LoVo (cell line): ENCODE measurements at places on chromosomes 4 and X.

DNA sequence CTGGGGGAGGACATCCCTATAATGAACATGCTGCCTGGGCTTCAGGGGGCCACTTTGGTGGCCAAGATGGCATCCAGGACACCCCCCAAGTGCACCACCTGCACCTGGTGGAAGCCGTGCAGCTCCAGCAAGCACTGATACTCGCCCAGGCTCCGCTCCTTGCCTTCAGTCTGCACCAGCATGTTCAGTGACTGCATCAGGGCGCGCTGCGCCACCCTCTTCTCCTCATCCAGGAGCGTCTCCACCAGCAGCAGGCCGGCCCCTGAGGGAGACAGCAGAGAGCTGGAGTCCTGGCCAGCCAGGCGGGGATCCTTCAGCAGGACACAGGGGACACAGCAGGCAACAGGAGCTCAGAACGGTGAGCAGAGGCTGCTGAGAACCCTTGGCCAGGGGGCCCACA is 11.3 kb upstream of the SLC25A6 start:
- DNase-seq: no peak

DNA sequence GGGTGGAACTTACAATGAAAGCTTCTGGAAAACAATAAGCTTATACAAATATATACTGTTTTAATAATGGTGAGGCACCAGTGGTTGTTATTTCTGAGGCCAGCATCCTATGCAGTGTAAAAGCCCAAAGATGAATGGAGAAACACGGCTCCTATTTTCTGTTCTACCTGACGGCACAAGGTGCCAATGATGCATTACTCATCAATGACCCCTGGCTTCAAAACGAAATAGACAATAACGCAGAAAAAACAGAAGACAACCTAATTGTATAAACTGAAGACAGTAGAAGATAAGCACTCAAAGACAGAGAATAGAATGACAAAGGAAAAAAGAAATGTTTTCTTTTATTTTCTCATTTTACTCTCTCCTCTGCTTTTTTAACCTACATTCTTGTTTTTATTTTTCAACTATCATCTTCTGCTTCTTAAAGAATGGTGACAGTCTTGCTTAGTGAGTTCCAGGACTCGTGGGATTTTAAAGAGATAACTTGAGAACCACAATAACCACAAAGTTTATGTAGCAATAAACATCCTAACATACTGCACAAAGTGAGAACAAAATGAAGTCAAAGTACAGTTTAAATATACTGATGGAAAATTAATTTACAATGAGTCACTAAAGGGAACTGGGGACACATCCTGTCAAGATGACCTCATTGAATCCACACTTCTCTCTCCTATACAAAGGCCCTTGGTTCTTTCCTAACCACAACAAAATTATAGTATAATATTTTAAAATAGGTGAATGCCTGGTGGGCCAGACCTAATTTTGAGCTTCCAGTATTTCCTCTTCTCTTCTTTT is 169.8 kb downstream of the BTC start:
- DNase-seq: peak; percentile 94

DNA sequence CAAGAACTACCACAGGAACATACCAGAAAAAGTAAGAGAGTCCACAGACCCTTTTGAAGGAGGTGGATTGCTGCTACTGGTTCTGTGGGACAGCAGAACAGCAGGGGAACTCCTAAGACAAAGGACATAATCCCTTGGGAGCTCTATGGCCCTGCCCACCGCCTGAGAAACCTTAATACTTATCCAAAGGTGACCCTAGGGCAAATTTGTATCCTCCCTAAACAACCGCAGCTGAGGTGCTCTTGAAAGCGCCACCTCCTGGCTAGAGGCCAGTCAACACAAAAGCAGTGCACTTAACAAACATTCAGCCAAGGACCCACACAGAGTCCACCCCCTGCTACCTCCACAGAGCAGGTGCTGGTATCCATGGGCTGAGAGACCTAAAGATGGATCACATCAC is 136.8 kb downstream of the ADAM29 start:
- no peak for DNase-seq

DNA sequence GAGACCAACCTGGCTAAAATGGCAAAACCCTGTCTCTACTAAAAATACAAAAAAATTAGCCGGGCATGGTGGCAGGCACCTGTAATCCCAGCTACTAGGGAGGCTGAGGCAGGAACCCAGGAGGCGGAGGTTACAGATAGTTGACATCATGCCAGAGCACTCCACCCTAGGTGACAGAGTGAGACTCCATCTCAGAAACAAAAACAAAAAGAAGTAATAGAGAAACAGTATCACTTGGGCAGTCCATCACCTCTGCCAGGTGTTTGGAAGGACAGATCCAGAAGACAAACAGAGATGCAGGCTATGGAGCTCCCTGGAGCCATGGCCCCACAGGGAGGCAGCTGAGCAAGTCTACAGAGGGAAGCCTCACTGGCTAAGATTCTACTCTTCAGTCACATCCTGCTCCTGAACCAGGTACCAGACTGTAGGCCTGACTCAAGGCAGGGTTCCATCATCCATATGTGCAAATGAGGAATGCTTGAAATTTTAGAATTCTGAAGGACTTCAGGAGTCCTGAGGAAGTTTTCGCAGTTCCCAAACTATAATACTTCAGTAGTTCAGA is 81.4 kb upstream of the CPEB2 start:
- DNase-seq: no peak

DNA sequence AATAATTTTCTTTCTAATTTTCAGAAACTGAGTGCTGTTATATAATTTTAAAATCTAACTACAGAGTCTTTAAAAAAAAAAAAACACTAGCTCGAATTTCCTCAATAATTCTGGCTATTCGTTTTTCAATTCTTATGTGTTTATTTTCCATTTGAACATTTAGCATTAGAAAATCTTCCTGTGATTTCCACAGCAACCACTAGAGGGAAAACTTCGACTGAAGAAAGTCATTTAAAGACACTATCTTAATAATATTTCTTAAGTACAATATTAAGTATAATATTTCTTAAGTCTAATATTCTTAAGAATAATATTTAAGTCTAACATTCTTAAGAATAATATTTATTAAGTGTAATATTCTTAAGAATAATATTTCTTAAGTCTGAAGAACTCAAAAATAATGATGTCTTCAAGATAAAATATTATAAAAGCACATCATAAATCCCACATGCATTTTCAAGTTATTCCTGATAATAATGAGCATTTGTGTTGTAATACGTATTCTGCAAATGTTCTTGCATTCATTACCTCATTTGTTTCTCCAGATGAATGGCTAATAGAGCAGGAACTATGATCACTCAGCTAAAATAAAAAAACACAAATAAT is 118.4 kb upstream of the WDR17 start:
- peak; percentile 32 for DNase-seq

GRCh38 chr4:7717946-7718490 is 221.6 kb downstream of the AFAP1 start:
- DNase-seq: no peak

DNA sequence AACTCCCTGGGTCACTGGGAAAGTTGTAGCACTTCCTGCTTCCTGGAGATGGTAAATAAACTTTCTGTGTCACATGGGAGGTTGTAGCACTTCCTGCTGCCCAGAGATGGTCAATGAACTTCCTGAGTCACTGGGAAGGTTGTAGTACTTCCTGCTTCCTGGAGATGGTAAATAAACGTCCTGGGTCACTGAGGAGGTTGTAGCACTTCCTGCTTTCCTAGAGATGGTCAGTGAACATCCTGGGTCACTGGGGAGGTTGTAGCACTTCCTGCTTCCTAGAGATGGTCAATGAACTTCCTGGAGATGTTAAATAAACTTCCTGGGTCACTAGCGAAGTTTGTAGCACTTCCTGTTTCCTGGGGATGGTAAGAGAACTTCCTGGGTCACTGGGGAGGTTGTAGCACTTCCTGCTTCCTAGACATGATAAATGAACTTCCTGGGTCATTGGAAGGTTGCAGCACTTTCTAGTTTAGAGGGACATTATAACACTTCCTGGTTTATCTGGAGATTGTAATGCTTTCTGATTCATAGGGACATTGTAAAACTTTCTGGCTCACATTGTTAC is 62.3 kb upstream of the CD99 start:
- no peak for DNase-seq

GRCh38 chrX:114390251-114390796 is 193.6 kb upstream of the HTR2C start:
- no peak for DNase-seq

DNA sequence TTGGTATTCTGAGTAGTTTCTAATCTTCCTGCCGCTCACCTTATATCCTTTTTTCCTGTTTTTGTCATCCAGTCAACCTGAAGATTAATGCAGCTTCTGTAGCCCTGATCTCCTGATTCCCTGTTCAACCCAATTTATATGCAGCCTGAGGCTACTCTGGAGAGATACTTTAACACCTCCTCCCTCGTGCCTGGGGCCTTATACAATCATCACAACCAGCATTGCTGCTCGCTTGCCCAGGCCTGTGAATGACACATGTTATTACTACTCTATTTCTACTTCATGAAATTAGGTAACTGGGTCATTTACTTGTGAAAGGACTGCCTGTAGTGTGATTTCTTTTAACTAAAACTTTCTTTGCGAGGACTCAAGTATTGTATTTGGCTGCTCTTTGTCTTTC is 33.7 kb upstream of the WDR17 start:
- DNase-seq: no peak

DNA sequence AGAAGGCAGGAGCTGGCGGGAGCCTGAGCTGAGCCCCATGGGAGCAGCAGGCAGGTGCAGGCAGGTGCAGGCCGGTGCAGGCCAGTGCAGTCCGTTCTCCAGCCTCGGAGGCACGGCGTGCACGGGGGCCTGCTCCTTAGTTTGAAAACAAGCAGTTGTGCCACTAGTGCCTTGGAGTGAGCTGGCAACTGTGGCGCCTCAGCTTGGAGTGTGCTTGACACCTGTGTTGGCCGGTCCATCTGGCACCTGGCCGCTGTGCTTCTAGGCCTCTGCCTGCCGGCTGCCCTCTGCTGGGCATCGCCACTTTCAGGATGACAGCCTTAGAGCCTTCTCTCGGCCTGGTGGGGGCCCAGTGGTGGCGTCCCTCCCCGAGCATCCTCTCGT is 47.9 kb downstream of the RGS12 start:
- DNase-seq: no peak

DNA sequence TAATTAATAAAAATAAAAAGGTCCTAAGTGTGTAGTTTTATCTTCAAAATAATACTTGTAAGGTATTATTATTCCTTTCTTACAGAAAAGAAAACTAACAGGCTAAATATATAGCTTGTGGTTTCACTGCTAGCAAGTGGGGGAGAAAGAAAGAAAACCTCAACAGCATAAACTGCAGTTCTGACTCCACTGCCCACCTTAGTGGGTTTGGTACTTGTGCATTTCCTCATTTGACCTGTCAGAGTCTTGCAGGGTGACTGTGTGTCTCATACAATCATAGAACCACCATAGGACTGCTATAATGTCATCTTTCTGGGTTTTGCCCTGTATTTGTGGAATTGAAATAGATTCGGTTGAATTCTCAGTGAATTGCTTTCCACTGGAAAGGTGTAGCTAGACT is 94.7 kb upstream of the PUDP start:
- DNase-seq: no peak

- DNase-seq: no peak
These were observed 101.6 kb upstream of the JADE1 start for GRCh38 chr4:128707864-128708263.

DNA sequence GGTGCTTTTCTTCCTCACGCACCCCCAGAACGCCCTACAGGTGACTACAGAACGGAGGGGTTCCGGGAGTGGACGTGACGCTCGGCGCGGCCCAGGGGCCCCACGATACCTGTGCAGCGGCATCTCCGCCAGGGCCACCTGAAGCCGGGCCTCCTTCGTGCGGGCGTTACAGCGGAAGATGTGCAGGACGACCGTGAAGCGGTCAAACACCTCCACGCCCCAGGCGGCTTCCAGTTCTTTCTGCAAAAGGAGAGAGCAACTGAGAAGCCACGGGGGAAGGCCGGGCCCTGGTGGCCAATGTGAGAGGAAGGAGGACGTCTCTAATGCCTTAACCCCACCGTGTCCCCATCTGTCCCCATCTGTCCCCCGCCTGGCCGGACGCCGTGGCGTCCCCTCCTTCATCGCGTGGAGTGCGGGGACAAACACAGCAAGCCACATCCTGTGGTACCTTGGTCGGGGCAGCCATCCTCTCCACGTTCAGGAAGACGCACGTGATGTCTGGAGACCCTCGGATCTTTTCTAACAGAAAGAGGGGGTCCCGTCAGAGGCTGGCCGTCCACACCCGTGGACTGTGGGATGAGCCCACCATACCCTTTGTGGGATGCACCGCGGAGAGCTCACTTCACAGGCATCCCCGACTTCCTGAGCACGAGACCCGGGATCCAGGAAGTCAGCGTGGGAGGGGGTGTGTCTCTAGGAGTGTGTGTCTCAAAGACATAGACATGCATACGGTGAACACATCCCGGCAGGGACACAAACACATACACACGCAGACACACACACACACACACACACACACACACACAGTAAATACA is 3.6 kb downstream of the GTPBP6 start:
- DNase-seq: no peak

DNA sequence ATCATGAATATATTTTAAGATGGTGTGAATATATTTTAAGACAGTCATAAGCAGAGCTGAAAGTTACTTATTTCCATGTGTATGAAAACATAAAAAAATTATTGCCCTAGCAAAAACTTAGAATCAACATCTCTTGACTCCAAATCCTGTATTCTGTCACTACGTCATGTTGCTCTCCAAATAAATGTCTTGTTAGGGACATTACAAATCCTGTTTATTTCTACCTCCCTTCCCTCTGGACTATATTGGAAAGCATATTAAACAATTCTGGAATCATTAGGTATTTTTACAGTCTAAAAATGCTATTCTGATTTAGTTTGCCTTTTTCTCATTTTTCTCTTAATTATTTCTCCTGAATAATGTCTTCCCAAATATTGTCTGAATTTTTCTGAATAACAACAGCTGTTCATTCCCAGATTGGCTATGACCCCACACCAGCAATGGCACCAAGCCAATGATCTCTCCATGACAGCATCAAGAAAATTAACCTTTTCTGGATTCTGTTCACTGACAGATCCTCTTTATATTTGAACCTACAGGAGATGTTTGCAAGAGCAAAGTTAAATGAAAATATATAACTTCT is 523.1 kb downstream of the IQCM start:
- no peak for DNase-seq

DNA sequence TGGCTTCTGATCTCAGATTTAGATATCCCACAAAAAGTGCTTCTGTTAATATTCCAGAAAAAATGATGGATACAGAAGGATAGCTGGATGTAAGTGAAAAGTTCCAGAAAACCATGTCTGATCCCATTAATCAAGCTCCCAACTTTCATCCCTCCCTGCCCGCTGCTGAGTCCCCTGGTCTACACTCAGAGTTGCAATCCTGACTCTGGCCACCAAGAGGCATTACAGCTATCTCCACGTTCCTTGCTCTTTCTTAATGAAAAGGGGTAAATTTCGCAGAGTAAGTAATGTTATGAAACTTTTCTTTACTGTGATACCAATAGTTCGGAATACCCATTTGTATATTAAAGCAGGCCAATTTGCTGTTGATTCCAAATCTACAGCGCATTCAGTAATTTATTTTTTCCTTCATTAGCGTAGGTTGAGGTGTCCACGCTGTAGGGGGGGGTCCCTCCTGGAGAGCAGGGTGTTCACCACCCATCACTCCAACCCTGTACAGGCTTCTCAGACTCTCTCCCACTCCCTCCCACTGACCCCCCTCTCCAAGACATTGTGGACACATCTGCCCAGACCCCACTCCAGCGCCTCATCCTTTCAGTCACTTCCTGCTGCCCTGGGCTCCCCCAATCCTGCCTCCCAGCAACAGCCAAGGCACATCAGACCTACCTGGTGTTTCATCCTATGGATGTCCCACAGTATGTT is 55.1 kb downstream of the RAB40A start:
- no peak for DNase-seq
